ENCODE measurements at places on chromosomes 7 and 10.

DNA sequence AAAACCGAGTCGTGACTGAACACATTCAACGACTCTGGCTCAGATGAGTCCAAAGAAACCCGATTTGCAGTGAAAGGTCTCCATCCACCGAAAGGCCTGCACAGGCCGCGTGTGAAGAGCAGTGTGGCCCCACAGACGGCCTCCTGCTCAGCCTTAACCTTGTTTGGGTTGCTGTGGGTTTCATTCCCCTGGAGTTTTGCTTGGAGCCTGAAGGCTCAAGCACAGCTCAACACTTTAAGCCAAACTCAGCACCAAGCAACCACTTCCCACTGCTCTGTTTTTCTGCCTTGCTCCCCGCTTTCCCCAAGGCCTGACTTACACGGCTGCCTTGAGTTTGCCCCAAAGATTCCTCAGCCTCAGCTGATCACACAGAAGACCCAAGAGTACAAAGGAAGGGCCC, 398.2 kb upstream of the NFE2L3 start:
- no peak for DNase-seq

GRCh38 chr10:73965890-73966768, 31.8 kb upstream of the VCL start:
- peak; percentile 90 for DNase-seq

- peak; percentile 67 for DNase-seq
Measured at GRCh38 chr7:116239434-116239833, 29.1 kb downstream of the TES start.

DNA sequence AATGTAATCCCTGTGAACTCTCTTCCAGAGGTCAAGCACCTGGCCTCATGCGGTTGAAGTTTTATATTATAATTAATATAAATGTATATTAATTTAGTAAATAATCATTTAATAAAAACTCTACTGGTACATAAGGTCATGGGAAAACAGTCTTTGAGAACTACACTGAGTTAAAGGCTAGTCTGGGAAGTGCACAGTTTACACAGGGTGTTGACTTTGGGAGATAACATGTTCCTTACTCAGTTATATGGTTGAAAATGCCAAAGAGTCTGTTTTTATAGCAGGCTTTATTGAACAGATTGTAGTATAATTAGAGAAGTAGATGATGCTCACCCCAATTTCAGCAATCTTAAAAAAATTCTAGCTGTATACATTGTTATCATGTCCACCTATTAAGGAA, 735.9 kb downstream of the GATA3 start:
- no peak for DNase-seq

DNA sequence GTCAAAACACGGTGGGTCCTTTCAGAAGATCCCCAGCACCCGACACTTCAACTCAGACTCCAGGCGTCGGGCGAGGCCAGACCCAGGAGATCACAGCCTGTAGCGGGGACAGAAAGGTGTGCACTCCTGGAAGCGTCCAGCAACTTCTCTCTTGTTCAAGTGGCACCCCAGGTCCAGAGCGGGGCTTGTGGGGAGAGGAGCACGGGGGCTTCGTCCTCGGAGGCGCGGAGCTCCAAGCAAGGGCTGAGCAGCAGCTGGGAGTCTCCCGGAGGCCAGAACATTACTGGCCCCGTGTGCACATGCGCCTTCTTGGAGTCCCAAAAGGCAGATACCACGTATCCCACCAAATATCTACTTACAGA, 54.9 kb downstream of the ZRANB1 start:
- DNase-seq = no peak

DNA sequence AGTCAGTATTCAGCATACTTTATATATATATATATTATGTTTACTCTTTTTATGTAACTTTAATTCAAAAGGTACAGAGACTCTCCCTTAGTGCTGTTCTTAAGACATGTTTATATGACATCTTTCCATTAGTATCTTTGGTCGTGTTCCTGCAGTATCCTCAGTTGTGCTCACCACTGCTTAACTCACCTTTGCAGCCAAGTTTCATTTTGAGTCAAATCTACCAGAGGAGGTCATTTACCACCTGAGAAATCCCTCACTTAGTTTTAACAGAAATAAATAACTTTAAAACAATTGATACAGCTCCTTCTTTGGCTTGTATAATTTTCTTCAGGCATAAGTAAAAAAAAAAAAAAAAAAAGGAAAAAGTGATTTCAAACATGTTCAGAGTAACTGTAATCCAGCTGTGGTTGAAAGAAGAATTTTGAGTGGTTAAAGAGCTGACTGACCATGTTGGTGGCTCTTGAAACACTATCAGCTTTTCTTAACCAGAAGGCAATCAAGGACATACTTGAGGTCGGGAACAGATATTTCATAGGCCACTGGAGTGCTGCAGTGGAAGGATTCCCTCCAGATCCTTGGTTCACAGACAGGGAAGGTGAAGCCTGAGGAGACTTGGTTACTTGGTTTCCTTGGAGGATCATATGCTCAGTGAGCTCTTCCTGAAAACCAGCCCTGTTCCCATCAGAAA, 116.8 kb downstream of the AUTS2 start:
- DNase-seq = no peak

GRCh38 chr10:89973326-89973725, 271.9 kb downstream of the KIF20B start:
- no peak for DNase-seq

DNA sequence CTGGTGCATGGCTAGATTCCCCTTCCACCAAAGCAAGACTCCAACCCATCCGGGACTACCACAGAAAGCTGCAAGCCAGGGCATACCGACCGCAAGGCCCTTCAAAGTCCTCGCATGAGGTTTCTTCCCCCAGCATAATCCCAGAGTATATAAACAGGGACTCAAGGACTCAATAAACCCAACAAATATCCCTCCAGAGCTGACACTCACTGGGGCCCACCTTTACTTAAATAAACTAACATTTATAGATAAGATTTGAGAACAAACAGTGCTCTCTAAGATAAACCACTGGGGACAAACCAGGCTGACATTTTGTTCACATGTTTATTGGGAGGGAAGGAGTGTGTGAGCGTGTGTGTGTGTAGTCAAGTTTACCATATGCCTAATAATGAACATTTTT, 138.2 kb downstream of the ADAM12 start:
- no peak for DNase-seq

DNA sequence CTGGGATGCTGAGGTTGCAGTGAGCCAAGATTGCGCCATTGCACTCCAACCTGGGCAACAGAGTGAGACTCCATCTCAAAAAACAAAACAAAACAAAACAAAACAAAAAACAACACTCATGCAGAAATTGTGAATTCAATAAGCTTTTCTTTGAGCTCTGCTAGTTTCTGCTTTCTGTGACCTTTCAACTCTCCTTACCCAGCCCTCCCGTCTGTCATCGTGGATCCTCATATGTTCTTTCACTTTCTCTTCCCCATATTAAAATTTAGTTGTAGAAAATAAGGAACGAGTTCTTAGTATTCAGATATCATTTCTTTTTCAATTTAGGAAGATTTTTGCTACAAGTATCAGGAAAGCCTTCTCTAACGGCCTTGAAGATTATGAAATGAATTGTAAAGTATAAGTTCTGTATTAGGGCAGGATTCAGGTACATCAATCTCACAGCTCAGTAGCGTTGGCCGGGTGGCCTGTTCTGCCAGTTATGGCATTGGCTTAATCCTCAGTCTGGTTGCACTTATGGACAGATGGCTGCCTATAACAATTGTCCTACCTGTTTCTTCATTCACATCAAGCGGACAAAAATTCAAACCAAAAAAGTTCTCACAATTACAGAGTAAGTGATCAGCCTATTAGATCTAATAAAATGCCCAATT, 1167.0 kb downstream of the SORCS3 start:
- DNase-seq = no peak

- DNase-seq = no peak
Measured at GRCh38 chr10:77251297-77252013, 386.2 kb downstream of the KCNMA1 start.

- peak; percentile 77 for DNase-seq
Measured at GRCh38 chr10:121994429-121994941, 5.5 kb downstream of the TACC2 start.

- no peak for DNase-seq
Measured at GRCh38 chr7:155357573-155358041, 59.9 kb downstream of the INSIG1 start.

- peak; percentile 28 for DNase-seq
Measured at GRCh38 chr10:116720668-116721546, 21.5 kb downstream of the HSPA12A start.

- DNase-seq = no peak
Measured at GRCh38 chr7:45087301-45088145, 1.2 kb downstream of the NACAD start.

DNA sequence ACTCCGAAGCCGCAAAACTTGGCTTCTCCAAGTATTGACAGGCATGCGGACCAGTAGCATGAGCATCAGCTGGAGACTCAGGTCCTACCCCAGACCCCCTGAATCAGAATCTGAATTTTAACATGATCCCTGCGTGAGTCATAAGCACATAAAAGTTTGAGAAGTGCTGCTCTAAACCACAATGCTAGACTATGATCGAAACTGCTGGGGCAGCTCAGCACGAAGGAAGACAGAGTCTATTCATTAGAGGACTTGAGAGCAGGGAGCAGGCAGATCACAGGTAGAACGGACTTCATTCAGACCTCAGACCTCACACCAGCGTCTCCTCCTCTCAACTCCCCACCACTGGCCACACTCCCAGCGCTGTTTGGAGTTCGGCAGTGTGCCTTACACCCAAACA, 16.9 kb downstream of the CAMK2G start:
- no peak for DNase-seq

DNA sequence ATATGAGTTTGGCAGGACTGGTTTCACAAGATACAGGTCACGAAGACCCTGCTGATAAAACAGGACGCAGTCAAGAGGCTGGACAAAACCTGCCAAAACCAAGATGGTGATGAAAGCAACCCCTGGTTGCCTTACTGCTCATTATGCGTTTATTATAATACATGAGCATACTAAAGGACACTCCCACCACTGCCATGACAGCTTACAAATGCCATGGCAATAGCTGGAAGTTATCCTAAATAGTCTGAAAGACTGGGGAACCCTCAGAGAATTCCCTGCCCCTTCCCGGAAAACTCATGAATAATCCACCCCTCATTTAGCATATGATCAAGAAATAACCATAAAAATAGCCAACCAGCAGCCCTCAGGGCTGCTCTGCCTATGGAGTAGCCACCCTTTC, 73.1 kb downstream of the TEX36 start:
- DNase-seq = no peak

- DNase-seq = no peak
Measured at GRCh38 chr7:107480932-107481331, 11.1 kb downstream of the GPR22 start.

- DNase-seq = peak; percentile 3
Measured at GRCh38 chr7:18421297-18422002, 74.1 kb upstream of the HDAC9 start.

- DNase-seq = no peak
Measured at GRCh38 chr10:88293073-88293472, 290.0 kb downstream of the RNLS start.

GRCh38 chr7:137521451-137521850, 177.9 kb upstream of the PTN start:
- no peak for DNase-seq

- no peak for DNase-seq
Measured at GRCh38 chr7:23234569-23235296, 11.8 kb upstream of the GPNMB start.

- DNase-seq = no peak
Measured at GRCh38 chr7:22771194-22771871, 44.3 kb downstream of the IL6 start.

- no peak for DNase-seq
Measured at GRCh38 chr10:90644165-90644564, 213.7 kb downstream of the HTR7 start.

DNA sequence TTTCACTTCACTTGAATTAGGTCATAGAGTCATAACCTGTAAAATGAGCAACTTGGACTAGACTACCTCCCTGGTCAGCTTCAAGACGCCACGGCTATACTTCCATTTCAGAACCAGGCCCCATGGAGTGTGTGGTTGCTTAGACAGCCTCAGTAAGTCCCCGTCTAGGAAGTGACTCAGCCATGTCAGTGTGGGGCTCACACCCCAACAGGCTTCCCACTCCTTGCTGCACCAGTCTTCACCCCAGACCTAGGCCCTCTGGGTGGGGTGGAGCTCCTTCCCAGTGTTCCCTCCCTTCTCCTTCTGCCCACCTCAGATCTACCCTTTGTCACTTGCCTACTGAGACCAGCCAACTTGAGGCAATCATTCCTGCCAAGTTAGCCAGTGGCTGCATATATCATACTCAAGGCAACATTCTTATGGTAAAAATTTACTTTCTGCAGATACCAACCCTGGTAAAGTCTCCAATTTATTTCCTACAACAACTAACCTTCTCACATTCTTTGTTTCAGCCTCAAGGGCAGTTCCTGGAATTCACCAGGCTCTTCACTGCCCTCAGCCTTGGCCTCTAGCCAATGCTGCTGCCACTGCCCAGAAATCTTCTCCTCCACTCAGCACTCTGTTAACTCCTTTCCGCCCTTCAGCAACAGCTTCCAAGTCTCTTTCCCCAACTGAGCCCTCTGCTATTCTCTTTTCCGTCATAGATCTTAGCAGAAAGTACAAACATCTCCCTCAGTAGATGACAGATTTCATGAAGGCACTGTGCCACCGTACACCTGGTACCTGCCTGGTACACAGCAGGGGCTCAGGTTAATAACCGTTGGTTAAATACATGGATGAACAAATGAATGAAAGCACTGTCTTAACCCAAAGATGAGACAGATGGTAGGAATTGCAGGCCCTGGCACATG, 31.3 kb upstream of the ZNRF2 start:
- peak; percentile 53 for DNase-seq

- peak; percentile 25 for DNase-seq
Measured at GRCh38 chr10:133161486-133162109, 1.6 kb downstream of the KNDC1 start.

DNA sequence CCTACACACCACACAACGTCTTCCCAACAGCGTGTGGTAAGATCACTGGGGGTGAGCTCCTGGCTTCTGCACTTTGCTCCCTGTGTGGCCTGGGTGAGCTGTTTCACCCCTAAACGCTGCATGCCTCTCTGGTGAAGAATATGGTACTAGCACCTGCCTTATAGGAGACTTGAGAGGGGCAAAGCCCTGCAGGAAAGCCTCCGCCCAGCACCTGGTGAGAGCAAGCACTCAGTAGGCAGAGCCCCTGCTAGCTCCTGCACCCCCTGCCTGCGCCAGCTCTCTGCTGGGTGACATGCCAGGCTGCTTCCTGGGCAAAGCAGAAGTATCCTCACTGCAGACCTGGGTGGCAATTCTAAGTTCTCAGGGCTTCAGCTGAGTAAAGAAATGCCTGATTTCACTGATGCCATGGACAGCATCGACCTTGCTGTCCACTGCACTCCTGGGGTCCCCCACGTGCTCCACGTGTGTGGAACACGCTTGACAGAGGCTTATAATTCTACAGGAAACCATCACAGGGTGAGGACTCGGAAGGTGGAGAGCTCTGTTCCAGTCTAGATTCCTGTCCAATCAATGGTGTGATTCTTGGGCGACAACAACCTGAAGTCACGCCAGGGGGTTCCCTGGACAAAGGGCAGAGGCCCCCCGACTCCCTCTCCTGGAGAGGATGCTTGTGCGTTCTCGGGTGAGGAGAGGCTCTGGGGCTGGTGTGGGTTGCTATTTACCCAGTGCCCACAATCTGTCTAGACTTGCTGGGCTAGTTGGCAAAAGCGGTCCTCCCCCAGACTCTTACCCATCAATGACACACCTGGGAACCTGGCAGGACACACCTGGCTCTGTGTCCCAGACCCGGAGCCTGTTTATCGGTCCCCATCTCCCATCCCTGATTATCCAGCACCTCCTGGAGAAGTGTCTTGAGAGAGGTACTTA, 5.0 kb upstream of the CALML5 start:
- DNase-seq = no peak

Data from small intestine (tissue), 16 donors.